ENCODE measurements at places on chromosomes 7 and 10.
A peak's percentile ranks its signal among the peaks of the same experiment; 100 is the strongest.

- DNase-seq, result no peak
Measured at GRCh38 chr10:5645944-5646617, 20.3 kb downstream of the ASB13 start.

DNA sequence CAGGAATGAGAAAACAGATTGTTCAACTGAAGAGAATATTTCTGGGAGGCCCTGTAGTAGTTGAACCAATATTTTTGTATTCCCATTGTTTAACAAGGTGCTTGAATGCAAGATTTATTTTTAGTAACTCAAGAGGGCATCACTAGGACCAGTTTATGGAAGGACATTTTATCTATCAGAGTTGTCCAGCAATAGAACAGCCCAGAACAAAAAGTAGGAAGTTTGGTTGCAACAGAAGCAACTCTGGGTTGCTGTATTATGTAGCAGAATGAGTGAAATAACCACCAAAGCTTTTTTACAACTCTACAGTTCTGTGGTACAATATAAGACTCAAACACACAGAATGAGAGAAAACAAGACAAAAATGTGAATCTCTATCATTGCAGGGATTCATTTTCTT, 34.7 kb downstream of the CPED1 start:
- no peak for DNase-seq

GRCh38 chr7:112134039-112134438, 72.2 kb downstream of the DOCK4 start:
- no peak for DNase-seq

- no peak for DNase-seq
Measured at GRCh38 chr10:21401196-21401595, 124.3 kb downstream of the SKIDA1 start.

DNA sequence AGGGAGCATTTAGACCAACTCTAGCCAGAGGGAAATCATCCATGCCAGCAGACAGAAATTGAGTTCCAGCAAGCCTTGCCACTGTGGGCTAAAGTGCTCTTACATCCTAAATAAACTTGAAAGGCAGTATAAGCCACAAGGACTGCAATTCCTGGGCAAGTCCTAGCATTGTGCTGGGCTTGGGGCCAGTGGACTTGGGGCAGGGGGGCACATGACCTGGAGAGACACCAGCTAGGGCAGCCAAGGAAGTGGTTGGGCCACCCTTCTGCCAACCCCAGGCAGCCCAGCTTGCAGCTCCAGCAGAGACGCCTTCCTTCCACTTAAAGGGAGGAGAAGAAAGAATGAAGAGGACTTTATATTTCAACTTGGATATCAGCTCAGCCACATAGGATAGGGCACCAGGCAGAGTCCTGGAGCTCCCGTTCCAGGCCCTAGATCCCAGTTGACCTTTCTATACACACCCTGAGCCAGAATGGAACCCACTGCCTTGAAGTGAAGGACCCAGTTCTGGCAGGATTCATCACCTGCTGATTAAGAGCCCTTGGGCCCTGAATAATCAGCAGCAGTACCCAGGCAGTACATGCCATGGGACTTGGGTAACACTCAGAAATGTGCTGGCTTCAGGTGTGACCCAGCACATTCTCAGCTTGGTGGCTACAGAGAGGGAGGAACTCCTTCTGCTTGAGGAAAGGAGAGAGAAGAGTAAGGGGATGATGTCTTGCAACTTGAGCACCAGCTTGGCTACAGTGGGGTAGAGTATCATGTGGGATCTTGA, 153.0 kb downstream of the GNAI1 start:
- DNase-seq, result no peak

DNA sequence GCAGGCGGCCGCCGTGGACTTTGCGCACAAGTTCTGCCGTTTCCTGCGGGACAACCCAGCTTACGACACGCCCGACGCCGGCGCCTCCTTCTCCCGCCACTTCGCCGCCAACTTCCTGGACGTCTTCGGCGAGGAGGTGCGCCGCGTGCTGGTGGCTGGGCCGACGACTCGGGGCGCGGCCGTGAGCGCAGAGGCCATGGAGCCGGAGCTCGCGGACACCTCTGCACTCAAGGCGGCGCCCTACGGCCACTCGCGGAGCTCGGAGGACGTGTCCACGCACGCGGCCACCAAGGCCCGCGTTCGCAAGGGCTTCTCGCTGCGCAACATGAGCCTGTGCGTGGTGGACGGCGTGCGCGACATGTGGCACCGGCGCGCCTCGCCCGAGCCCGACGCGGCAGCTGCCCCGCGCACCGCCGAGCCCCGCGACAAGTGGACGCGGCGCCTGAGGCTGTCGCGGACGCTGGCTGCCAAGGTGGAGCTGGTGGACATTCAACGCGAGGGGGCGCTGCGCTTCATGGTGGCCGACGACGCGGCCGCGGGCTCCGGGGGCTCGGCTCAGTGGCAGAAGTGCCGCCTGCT, 14.1 kb downstream of the SH2B2 start:
- no peak for DNase-seq

DNA sequence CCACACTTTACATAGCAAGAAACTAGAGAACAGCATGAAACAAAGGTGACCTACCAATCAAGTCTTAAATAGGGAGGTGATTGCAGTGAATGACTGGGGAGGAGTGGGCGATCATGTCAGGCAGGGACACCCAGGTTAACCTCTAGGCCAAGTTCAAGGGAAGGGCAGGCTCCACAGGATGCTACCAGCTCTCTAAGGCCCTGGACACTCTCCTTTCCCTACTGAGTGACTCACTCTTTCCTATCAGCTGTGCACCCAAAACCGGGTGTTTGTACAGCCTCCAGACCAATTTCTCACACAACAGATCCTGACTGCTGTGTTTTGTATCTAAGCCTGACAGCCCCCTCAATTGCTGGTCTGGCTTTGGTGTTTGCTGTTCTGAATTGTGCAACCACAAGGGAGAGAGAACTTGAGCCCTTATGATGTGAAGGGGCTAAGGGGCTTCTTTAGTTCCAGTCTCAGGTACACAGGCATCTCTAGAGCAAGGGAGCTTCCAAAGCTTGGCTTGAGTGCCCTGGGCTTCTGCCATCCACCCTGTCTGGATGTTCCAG, 107.8 kb downstream of the TBXAS1 start:
- no peak for DNase-seq

DNA sequence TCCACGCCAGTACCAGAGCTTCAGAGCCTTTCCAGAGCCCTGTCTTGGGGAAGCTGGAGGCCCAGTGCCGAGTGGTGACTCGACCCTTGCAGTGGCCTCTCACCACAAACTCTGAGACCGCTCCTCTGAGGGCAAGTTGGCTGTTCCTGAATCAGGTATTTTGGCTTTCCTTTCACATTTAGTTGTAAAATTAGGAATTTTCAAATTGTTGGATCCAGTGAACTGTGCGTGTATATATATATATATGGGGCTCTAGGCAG, 128.7 kb upstream of the UNC5B start:
- no peak for DNase-seq

- no peak for DNase-seq
Measured at GRCh38 chr7:18521236-18521589, 25.7 kb downstream of the HDAC9 start.

- DNase-seq, result no peak
Measured at GRCh38 chr10:69460576-69461242, 9.4 kb downstream of the TSPAN15 start.

DNA sequence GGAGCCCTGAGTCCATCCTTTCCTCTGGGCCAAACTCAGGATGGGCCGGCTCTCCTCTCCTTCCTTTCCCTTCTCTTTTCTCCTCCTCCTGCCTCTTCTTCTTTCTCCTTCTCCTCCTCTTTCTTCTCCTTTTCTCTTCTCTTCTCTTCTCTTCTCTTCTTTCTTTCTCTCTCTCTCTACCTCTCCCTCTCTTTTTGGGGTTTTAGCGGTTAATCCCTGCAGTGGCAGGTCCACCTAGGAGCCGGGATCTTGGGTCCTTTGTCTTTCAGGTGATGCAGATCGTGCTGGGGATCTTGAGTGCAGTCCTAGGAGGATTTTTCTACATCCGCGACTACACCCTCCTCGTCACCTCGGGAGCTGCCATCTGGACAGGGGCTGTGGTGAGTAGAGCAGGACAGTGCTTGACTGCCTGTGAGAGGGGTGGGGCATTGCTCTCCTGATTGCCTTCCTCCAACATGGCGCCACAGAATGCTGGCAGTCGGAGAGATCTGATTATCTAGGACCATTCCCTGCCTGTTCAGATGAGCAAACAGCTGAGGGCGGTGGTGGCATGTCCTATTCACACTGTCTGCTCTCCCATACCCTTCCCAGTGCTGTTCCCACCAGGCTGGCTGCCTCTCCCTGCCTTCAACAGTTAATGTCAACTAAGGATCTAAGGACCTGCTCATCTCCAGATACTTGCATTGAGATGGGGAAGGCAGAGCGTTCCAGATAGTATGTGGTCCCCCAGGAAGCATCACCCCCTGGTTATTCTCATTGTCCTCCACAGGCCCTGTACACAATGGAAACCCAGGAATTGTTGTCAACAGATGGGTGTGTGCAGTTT, 1.6 kb downstream of the TMEM176A start:
- no peak for DNase-seq

DNA sequence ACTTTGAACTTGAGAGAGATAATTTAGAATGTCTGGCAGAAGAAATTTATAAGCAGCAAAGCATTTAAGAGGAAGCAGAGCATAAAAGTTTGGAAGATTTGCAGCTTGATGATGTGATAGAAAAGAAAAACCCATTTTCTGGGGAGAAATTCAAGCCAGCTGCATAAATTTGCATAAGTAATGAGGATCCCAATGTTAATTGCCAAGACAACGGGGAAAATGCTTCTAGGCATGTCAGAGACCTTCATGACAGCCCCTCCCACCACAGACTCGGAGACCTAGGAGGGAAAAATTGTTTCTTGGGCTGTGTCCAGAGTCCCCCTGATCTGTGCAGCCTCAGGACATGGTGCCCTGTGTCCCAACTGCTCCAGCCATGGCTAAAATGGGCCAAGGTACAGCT, 263.6 kb upstream of the POT1 start:
- no peak for DNase-seq

GRCh38 chr7:121798896-121799295, 74.1 kb upstream of the PTPRZ1 start:
- DNase-seq, result no peak

- DNase-seq, result no peak
Measured at GRCh38 chr7:120680985-120681384, 177.0 kb downstream of the TSPAN12 start.

DNA sequence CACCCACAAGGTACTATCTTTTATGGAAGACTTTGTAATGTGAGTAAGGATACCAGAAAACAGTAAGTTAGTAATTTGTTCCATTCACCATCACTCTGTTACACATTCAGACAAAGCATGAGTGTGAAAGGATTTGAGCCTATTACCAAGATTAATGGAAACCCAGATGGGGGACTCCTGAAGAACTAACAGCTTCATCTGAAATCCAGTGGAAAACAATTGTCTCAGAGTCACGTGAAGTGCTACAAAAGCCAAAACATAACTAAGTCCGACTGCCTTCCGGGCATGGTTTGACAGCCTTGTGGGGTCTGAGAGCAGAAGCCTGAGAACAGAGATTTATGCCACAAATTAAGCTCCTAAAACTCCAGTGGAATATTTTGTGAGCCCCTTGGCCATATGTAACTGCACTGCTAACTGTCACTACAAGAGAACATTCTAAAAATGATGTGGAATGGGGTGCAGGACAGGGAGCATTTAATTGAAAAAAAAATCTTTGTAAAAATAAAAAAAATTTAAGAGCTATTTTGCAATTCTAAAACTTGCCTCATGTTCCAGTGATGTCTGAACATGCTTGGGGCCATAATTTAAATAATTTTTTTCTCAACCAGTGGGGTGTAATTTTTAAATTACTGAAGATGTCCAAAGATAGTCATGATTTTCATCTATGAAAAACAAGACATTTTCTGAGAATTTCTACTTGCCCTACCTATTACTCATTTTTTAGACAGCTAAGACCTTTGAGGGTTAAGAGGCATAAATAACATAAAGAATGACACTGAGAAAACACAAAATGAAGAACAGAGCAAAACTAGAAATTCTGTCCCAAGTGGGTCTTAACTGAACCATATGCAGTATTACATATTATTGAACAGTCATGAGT, 555.0 kb downstream of the INHBA start:
- no peak for DNase-seq

GRCh38 chr10:59143544-59143943, 32.9 kb upstream of the PHYHIPL start:
- no peak for DNase-seq

GRCh38 chr10:70549962-70550458, 52.5 kb downstream of the PRF1 start:
- DNase-seq, result peak; percentile 52

GRCh38 chr7:108114117-108114841, 15.9 kb downstream of the LAMB4 start:
- no peak for DNase-seq

GRCh38 chr7:38169847-38170246, 8.2 kb upstream of the STARD3NL start:
- DNase-seq, result no peak

DNA sequence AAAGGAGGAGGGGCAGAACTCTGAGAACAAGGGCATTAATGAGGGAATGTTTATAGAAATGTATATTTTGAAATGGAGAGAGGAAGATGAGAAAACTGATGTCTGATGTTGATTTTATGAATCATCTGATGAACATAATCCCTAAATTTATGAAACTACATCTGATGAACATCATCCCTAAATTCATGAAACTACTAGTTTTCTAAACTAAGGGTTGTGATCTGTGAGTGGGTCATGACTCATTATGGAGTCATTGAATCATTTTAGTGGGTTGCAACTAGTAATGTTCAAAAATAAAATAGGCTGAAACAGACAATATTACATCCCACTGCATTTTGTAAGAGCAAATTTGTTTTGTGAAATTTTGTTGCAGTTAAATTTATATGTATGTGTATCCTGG, 442.6 kb upstream of the TEX47 start:
- DNase-seq, result no peak

DNA sequence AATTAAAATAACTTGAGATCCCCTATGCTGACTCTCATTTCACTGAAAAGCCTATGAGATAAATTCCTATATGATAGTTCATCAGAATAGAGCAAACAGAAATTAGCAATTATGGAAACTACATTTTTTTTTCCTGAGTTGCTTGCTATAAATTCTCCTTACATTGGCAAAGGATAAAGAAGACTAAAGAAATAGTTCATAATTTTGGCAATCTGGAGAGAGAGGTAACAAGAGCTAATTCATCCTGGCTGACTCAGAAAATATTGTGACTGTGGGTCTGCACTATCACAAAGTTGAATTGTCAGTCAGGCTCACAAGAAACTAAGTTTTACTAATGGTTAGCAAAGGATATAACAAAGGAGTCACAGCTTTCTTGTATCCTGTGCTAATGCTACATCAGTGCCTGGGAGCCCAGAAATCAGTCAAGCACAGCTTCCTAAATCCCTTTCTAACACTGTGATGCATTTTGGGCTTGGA, 483.0 kb downstream of the MAGI2 start:
- no peak for DNase-seq

DNA sequence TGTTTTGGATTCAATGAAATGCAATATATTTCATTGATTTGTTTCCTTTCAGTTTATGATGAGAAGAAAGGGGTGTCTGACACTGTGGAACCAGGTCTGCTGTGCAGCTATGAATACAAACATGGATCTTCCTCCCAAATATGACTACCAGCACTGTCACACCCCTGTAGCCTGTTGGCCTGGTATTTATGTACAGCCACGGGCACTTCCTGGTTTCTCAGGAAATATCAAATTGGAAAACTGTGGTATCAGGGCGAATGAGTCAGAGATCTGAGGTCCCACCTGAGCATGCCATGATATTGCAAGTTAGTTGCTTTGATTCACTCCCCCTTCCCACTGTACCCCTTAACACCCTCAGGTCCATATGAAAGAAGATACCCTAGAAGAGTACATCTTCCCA, 87.8 kb downstream of the DNMBP start:
- no peak for DNase-seq

GRCh38 chr7:129616530-129616929, 5.0 kb downstream of the NRF1 start:
- no peak for DNase-seq
